ENCODE measurements at places on chromosomes 2 and 18.

- no peak for DNase-seq
These were observed 296.9 kb upstream of the HS6ST1 start for GRCh38 chr2:128615571-128615970.

DNA sequence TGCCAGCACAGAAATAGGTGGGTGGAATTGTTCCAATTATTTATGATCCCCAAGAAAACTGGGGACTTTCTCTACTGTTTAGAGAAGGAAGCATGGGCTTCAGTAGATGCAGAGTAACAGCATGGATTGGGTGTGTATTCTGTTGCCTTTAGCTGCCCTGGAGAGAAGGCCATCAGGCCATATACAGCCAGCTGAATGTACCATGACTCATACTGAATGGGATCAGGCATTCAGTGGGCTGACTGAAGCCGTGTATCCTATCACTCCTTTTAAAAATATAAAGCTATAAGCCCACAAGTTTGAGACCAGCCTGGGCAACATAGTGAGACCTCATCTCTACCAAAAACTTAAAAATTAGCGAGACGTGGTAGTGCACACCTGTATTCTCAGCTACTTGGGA is 16.7 kb upstream of the PLEKHM3 start:
- DNase-seq: no peak

GRCh38 chr18:79507076-79507545 is 111.4 kb downstream of the NFATC1 start:
- DNase-seq: no peak

- no peak for DNase-seq
These were observed 81.7 kb upstream of the FAM98A start for GRCh38 chr2:33680644-33681363.

DNA sequence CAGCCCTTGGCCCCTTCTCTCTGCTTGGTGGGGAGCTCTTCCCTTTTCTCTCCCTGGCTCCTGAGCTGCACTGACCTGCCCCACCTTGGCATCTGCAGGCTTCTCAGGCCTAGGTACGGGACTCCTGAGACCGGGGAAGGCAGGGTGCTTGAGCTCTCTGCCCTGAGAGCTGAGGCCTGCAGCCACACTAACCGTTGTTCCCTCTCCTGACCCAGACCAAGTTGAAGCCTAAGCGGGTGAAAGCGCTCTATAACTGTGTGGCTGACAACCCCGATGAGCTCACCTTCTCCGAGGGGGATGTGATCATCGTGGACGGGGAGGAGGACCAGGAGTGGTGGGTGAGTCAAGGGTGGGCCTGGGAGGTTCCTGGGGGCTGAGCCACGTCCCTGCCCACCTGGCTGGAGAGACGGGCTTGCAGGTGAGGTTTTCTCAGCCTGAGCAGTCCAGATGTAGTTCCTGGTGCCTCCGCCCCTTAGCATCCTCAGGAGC is 22.2 kb downstream of the ITGB1BP1 start:
- DNase-seq: no peak

DNA sequence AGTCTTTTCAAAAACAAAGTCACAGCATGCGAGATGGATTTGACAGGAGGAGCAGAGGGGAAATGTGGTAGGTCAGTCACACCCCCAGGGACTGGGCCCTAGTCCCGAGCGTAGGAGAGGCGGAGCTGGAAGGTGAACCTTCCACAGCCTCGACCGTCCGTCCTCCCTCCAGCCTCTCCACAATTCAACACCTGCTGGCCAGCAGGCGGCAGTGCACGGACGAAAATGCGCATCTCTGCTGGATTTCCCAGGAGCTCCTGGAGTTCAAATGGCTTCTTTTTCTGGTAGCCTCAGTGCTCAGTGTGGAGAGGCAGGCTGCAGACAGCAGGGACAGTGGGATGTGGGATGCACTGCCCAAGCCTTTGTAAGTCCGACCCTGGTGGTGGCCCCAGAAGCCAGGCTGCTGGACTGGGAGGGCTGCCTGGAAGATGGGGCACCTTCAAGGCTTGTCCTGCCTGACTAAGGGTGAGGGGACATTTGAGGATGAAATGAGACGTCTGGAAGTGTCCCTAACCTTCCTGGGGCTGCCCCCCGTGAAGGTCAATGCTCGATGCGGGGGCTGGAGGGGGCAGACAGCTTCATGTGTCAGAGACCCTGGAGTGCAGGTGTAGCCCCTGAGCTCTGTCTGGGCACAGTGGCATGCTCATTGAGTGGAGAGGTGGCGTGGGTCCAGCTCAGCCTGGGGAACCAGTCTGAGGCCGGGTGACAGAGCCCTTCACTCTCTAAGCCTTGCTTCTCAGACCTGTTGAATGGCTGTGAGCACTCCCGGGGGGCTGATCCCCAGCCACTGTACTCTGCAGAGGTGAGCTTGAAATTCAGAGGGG is 189.5 kb downstream of the TFCP2L1 start:
- DNase-seq: peak; percentile 47

GRCh38 chr18:47899107-47899840 is 31.2 kb downstream of the SMAD2 start:
- no peak for DNase-seq

Data from DMS 273 treated with DMSO at 0.1 percent for 48 hours (cell line).